Non-pigmented ciliary epithelial cell (primary cell): ENCODE measurements at places on chromosomes 2 and 18.

GRCh38 chr2:36404754-36405153 is 49.2 kb downstream of the CRIM1 start:
- DNase-seq, result no peak

DNA sequence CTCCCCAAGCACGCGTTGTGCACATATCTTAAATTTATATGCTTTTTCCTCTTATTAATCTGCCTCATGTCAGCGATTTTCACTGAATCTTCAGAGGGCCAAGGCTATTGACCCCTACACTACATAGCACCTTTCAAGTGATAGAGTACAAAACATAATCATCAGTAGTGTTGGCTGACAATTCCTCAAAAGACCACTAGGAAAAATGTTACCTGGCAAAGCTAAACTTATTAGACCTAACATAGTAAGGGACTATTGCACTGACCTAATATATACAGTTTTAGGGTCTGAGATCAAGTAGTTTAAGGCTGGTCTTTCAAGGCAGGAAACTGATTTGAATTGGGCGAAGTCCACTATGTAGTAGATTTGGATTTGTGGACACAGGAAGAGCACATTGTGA is 244.2 kb upstream of the ZC3H15 start:
- no peak for DNase-seq

- DNase-seq, result no peak
Measured at GRCh38 chr2:135685361-135685760, 56.3 kb upstream of the UBXN4 start.

GRCh38 chr2:166609183-166609959 is 115.3 kb upstream of the SCN7A start:
- no peak for DNase-seq

DNA sequence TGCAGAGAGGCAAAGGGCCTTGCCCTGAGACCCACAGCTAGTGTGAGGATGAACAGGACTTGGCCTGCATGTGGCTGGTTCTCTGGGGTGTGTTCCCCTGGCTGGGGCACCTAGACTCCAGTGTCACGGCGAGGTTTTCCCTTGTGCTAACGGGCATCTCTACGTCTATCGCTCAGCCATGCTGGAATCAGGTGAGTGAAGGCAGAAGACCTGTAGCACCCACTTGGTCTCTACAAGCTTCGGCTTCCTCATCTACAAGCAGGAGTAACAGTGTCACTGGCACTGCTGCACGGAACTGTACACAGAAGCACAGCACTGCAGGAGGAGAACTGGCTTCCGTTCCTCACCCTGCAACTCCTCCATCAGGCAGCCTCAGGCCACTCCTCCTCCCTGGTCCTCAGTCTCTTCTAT is 30.6 kb downstream of the HS1BP3 start:
- no peak for DNase-seq

- DNase-seq, result no peak
Measured at GRCh38 chr2:7900593-7900992, 781.3 kb upstream of the ID2 start.

- DNase-seq, result peak; percentile 17
Measured at GRCh38 chr18:25896178-25896780, 194.1 kb downstream of the SS18 start.

GRCh38 chr18:9038277-9038871 is 64.1 kb upstream of the NDUFV2 start:
- DNase-seq, result no peak

GRCh38 chr2:69680001-69680675 is 36.6 kb upstream of the AAK1 start:
- DNase-seq, result no peak

DNA sequence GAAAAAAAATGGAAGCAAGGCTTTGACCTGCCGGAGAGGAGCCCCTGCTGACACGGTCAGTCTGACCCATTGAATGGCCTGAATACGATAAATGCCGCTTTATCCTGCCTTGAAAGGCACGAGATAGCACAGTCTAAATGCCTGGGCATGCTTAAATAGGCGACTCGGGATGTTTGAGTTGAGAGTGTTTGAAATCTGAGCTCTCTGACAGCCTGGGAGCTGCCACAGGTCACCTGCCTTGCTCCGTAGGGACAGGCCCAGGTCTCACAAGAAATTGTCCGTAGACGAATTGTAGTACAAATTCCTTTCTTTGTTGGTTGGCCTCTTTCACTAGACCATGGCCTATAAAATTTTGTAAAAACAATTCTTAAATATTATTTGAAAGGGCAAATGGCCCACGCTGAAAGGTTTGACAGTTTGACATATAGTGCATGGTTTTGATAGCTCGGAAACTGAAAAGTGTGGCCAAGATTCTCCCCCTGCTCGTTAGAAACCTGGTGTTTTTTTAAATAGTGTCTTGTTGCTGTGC is 72.8 kb downstream of the MEIS1 start:
- no peak for DNase-seq

DNA sequence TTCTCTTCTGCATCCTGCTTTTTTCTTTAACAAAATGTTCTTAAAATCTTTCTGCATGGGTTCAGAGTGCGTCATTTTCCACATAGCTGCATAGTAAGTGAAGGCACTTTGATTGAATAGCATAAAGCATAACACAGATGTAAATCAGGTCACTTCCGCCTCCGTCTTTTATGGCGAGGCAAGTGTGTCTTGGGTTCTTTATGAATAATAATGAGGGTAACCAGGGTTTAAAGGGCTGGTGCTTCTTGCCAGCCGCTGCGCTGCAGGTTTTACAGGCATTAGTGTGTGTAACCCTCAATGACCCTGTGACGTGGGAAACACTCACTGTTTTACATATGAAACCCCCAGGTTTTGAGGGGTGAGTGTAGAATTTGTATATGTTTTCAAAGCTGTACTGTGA is 164.2 kb downstream of the MYT1L start:
- DNase-seq, result no peak

DNA sequence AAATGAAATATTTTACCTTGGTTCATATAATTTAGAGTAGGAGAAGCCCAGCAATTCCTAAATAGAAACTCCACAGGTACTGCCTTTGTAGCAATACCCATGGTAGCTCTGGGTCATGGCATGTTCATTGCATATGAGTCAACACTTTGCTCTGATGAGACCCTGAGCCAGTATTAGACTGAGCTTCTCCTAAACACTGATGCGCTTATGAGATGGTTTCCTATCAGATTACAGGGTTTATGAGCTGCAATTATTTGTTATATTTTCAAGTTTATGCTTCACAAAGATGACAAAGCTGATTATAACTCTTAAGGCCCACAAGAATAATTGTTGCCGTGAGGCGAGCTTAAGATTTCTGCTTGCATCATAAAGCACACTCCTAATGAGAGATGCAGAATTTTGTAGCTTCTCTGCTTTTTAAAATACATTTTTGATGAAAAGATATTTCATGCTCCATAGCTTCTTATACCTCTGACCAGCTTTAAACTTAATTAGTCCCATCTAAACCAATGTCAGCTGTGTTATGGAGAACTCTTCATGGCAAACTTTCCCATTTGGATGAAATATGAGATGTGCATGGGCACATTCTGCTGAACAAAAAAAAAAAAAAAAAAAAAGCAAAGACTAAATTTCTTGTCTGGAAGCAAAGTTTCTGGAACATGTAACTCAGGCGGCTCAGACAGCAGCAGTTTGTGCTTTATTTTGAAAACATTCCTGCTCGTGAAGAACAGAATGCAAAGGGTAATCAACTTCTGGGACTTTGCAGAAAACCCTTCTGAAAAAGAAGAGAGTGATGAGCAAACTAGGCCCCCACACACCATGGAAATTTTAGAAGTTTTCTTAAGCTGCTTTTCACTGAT is 162.6 kb downstream of the KCNE4 start:
- no peak for DNase-seq

- no peak for DNase-seq
Measured at GRCh38 chr18:79516441-79516931, 120.8 kb downstream of the NFATC1 start.

GRCh38 chr18:43662657-43663056 is 385.4 kb upstream of the SYT4 start:
- DNase-seq, result peak; percentile 90

- no peak for DNase-seq
Measured at GRCh38 chr2:120596191-120596811, 139.4 kb upstream of the GLI2 start.

- DNase-seq, result no peak
Measured at GRCh38 chr2:217944923-217945322, 57.9 kb downstream of the TNS1 start.

DNA sequence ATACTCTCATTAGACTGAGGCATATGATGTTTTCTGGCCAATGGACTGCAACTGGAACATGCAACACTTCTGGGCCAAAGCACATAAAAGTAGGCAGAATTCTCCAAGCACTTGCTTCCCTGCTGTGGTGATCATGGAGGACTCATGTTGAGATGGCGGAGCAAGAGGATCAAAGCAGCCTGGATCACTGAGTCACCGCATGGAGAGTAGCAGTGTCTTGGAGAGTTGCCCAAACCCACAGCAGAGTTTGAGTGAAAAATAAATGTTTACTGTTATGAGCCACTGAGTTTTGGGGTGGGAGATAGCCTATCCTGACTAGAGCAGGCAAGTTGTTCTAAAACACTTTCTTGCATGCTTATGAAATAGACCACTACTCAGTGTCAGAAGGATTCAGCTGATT is 359.5 kb downstream of the ZNF521 start:
- no peak for DNase-seq

- DNase-seq, result no peak
Measured at GRCh38 chr2:38095996-38096861, 20.3 kb upstream of the CYP1B1 start.

GRCh38 chr2:106078096-106078495 is 116.0 kb downstream of the UXS1 start:
- no peak for DNase-seq

- no peak for DNase-seq
Measured at GRCh38 chr2:165631089-165631488, 161.6 kb downstream of the CSRNP3 start.
